ENCODE measurements at places on chromosomes 7 and 10.

- no peaks in the 10 kb centered on the region for H3K36me3 ChIP-seq
- H3K4me1 ChIP-seq: no peaks in the 10 kb centered on the region
- no peak overlapping the region for H3K27ac ChIP-seq
- no peak overlapping the region for H3K4me3 ChIP-seq
- DNase-seq: no peak
These were observed 97.8 kb upstream of the PODXL start for GRCh38 chr7:131654249-131654558.

GRCh38 chr10:35352512-35352911 lies 16.2 kb downstream of the CCNY start:
- H3K4me1 ChIP-seq: peaks cover 74% of the 10 kb centered on the region
- H3K36me3 ChIP-seq: no peaks in the 10 kb centered on the region
- H3K4me3 ChIP-seq: no peak overlapping the region

DNA sequence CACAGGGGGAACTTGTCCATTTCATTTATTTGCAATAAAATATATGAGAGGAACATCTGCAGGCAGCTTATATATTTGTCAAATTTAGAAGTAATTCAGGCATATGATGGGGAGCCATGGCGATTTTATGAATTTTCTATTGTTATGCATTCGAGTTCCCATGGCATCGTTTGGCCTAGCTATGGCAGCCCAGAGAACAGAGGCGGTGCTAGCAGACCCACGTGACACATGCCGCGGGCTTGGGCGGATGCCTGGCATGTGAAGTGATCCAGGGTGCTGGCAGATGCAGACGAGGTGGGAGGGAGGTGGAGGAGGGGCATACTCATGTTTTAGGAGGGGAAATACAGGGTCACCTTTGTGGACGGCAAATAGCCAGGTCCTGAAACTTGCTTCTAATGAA lies 560.0 kb upstream of the GALNT17 start:
- no peak overlapping the region for H3K4me3 ChIP-seq
- no peaks in the 10 kb centered on the region for H3K27me3 ChIP-seq
- peaks cover 20% of the 10 kb centered on the region for H3K4me1 ChIP-seq
- no peak for DNase-seq

DNA sequence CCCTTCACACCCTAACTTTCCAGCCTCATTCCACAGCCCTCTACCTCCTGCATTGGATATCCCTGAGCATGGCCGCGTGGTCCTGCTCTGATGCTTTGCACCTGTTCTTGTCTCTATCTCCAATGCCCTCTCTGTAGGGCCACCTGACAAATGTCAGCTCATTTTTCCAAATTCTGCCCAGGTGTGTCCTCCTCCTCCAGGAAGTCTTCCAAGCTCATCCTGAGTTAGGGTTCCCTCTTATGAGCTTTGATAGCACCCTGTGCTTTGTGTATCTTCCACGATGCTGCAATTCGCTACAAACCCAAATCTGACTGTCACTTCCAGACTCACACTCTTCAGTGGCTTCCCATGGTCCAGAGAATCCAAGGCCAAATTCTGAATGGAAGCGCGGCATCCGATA lies 14.7 kb upstream of the SLC35B4 start:
- H3K27me3 ChIP-seq: peaks cover 2% of the 10 kb centered on the region
- H3K36me3 ChIP-seq: no peaks in the 10 kb centered on the region
- H3K4me3 ChIP-seq: no peak overlapping the region
- DNase-seq: no peak
- H3K4me1 ChIP-seq: no peaks in the 10 kb centered on the region

- no peaks in the 10 kb centered on the region for H3K36me3 ChIP-seq
- no peak for DNase-seq
- no peak overlapping the region for H3K4me3 ChIP-seq
- H3K4me1 ChIP-seq: no peaks in the 10 kb centered on the region
- no peaks in the 10 kb centered on the region for H3K27me3 ChIP-seq
These were observed 346.1 kb upstream of the ANKRD30A start for GRCh38 chr10:36779238-36779846.

- H3K27me3 ChIP-seq: no peaks in the 10 kb centered on the region
- no peak for DNase-seq
- no peak overlapping the region for H3K4me3 ChIP-seq
- no peaks in the 10 kb centered on the region for H3K36me3 ChIP-seq
- no peak overlapping the region for H3K27ac ChIP-seq
These were observed 209.2 kb upstream of the ZNF32 start for GRCh38 chr10:43857931-43858315.

- no peak overlapping the region for H3K4me3 ChIP-seq
- H3K27me3 ChIP-seq: no peaks in the 10 kb centered on the region
- H3K4me1 ChIP-seq: peaks cover 58% of the 10 kb centered on the region
These were observed 7.8 kb downstream of the CHST3 start for GRCh38 chr10:71971769-71972555.

Measured in psoas muscle (tissue), 8 donors.